Temporal lobe (tissue), 4 donors: ENCODE measurements at places on chromosomes 1 and 21. TPM values are rescaled to one million over a fixed set of nuclear protein-coding genes. Genes with fewer than 3 reads are reported as not detected.

Gene CA6
- total RNA-seq, result not detected

Gene OR2L13
- total RNA-seq, result 0.74 TPM

Gene AVPR1B
- not detected for total RNA-seq

Gene LRRN2
- 11.8 TPM for total RNA-seq

Gene LCE3E
- not detected for total RNA-seq

Gene WNT3A
- not detected for total RNA-seq

Gene KIF1B
- total RNA-seq, result 255 TPM
